ENCODE measurements at places on chromosomes 1 and 21.

GRCh38 chr1:111727056-111727455, 12.1 kb downstream of the INKA2 start:
- DNase-seq: no peak

GRCh38 chr1:241068359-241068758, 288.6 kb downstream of the RGS7 start:
- DNase-seq: no peak

DNA sequence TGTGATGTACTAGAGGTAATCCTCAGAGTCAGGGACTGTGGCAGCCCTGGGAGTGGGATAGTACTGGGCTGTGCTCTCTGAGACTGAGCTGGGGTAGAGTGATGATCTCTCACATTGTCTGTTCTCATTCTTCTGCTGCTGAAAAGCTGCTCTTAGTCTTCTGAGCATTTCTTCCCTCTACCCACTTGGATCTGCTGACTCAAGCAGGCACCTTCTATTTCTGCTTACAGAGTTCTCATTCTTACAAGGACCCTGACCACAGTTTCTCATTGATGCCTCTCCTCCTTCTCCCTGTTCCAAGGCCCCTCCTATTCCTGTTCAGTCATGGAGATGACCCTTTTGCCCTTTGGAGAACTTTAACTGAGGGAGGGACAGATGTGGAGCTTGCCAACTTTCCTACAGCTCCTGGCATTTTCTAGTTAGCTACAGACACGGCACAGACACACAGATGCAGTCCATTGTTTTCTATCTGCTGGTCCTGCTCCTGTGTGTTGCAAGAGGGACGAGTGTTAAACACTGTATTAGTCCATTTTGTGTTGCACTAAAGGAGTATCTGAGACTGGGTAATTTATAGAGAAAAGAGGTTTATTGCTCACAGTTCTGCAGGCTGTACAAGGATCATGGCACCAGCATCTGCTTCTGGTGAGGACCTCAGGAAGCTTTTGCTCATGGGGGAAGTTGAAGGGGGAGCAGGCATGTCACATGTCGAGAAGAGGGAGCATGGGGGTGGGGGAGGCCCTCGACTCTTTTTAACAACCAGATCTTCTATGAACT, 12.3 kb downstream of the MAPKAPK2 start:
- no peak for DNase-seq

DNA sequence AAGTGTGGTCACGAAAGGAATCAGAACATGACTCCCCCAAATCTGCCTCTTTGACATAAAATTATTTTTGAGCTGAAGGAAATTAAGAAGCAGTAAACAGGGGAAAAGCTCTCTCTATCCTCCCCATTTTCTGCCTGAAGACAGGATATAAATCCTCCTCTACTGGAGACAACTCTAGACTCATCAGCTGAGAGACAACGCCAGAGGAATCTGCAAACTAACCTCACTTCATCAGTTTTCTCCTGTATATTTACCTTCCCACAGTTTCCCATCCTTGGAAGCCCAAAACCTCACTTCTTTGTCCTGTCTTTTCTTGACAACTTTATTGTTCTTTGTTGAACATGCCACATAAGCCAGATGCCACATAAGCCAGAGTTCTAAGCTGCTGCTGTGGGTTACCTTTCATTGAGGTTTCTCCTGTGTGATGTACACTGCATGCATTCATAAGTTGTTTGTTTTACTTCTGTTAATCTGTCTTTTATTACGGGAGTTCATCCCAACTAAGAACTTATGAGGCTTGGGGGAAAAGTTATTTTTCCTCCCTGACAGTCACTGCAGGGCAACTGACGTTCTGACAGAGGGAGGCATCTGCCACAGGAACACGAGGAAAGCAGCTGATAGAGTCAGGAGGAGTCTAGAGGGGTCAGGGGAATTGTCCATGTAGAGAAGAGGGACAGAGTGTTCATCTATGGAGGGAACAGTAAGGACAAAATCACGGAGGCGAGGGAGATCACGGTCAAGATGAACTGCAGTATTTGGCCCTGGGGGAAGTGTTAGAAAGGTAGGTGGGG, 19.2 kb downstream of the ST6GALNAC3 start:
- no peak for DNase-seq

GRCh38 chr1:219171192-219171935, 2.3 kb upstream of the LYPLAL1 start:
- DNase-seq: no peak

GRCh38 chr1:185719021-185719420, 15.2 kb upstream of the HMCN1 start:
- DNase-seq: no peak

DNA sequence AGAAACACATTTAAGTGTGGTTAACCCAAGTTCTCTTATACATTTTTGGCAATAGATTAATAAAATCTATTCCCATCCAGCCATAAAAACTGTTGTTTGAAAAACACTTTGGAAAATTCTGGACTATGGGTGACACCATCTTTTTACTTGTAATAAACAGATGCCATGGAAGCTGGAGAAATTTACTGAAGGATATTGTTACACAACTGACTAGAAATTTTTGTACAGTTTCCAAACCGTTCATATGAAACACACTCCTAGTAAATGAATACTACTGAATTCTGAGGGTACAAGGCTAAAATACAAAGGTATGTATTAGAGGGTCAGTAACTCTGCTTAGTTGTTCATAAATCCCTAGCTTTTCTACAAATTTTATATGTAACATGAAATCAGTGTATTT, 48.7 kb downstream of the TRIM33 start:
- DNase-seq: no peak

GRCh38 chr1:117278531-117278930, 67.8 kb upstream of the VTCN1 start:
- DNase-seq: no peak

- DNase-seq: no peak
Observed at GRCh38 chr21:31872452-31873274, at the start of gene HUNK. HUNK (plus strand) TSS chr21:31873020; CDS start chr21:31873675, 655 bp downstream.

DNA sequence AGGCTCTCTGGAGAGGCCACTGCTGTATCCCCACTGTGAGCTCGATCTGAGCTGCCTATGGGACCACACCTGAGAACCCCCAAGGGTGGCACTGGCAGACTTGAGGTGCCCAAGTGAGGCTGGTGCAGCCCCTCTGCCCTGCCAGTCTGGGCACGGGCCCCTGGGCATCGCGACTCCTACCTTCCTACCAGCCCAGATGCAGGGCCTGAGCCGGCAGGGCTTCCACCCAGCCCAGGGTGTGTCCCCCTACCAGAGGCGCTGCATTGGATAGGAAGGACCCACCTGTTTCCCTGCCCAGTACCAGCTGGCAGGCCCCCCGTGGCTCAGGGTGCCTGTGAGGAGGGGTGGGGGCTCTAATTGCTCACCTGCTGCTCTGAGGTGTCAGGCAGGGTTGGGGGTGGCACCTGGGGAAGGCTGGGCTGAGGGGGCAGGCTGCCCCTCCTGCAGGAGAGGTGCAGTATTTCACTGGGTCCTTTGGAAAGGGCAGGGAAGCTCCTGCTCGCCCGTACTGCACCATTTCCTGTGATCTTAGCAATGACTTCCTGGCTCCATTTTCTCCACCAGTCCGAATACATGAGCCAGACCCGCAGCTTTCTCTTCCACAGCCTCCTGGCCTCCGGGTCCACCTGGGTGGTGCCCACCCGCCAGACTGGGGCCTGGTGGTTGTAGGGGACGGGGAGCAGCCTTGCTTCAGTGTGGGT, 11.8 kb downstream of the TP73 start:
- DNase-seq: no peak

- no peak for DNase-seq
Observed at GRCh38 chr1:17601643-17602382, 62.3 kb downstream of the ARHGEF10L start.

DNA sequence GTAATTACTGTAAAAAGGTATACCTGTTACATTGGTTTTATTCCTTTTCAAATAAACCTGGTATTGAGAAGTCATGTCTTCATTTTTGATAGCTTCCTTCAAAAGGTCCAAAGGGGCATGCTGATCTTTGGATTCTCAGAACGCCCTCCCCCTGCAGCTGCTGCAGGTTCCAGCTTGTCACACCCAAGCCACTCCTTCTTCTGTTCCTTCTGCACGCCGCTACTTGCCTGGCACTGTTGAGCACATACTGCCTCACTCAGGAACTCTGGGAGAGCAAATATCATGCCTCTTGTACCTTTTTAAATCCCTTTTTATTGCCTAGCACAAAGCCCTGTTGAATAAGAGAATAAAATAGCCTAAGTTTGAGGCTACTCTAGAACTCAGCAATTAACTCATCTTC, 136.9 kb downstream of the BARHL2 start:
- DNase-seq: no peak

DNA sequence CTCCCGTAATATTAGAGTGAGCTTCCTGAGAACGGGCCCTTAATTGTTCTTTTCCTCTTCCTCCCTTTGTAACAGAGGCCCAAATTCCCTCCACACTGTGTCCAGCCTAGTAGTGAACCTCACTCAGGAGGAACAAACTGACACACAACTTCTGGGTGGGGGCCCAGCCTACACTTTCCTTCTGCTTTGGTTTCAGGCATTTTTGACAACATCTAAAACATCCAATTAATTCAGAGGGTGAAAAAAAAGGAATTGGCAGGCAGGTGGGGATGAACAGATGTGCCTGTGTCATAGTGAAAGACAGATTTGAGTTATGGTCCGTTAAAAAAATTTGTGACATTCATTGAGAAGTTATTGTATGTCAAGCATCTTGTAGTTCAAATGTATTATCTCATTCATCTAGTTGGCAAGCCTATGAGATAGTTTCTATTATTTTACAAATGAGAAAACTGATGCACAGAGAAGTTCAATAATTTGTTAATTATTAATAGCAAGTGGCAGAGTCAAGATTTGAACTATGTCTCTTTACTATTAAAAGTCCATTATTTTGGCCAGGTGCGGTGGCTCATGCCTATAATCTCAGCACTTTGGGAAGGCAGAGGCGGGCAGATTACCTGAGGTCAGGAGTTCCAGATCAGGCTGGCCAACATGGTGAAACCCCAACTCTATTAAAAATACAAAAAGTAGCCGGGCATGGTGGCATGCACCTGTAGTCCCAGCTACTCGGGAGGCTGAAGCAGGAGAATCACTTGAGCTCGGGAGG, 41.6 kb upstream of the LRIG2 start:
- no peak for DNase-seq

- DNase-seq: no peak
Observed at GRCh38 chr1:168146160-168146539, 9.4 kb upstream of the GPR161 start.

DNA sequence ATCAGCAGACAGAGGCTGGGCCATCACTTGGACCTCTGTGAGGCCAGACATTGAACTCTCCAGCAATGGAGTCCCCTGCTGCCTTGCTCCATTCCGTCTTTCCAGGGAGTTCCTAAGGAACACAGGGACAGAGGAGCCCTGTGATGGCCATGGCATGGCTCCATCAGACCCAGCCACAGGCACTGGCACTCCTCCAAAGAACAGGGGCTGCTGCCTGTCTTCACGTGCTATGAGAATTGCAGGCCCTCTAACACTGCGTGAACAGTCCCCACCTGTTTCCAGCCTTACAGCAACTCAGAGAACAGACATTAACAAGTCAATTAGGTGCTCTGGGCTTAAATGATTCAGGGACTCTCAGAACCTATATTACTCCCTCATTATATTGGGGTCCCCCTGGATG, 140.8 kb downstream of the ASTN1 start:
- DNase-seq: no peak

- DNase-seq: no peak
Observed at GRCh38 chr21:15406791-15407190, 323.0 kb upstream of the USP25 start.

DNA sequence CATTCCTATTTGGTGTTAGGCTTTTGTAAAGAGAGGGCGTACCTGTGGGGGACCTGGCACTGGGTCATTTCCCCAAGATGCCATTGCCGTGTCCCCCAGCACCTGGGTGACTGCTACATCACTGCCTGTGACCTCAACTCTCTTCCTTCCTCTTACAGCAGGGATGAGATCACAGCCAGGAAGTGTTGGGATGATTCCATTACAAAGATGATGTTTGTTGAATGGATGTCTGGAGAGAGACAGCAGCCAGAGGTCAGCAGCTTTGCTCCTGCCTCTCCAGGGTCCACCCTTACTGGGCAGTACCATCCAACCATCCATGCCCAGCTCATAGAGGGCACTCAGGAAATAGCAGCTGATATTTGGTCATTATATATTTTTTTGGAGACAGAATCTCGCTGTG, 35.1 kb downstream of the TMEM51 start:
- no peak for DNase-seq

GRCh38 chr21:33801424-33802405, 113.9 kb downstream of the ATP5PO start:
- DNase-seq: no peak

- DNase-seq: no peak
Observed at GRCh38 chr1:221468546-221468945, 273.3 kb downstream of the DUSP10 start.

GRCh38 chr1:7677815-7678214, 93.3 kb upstream of the VAMP3 start:
- no peak for DNase-seq

DNA sequence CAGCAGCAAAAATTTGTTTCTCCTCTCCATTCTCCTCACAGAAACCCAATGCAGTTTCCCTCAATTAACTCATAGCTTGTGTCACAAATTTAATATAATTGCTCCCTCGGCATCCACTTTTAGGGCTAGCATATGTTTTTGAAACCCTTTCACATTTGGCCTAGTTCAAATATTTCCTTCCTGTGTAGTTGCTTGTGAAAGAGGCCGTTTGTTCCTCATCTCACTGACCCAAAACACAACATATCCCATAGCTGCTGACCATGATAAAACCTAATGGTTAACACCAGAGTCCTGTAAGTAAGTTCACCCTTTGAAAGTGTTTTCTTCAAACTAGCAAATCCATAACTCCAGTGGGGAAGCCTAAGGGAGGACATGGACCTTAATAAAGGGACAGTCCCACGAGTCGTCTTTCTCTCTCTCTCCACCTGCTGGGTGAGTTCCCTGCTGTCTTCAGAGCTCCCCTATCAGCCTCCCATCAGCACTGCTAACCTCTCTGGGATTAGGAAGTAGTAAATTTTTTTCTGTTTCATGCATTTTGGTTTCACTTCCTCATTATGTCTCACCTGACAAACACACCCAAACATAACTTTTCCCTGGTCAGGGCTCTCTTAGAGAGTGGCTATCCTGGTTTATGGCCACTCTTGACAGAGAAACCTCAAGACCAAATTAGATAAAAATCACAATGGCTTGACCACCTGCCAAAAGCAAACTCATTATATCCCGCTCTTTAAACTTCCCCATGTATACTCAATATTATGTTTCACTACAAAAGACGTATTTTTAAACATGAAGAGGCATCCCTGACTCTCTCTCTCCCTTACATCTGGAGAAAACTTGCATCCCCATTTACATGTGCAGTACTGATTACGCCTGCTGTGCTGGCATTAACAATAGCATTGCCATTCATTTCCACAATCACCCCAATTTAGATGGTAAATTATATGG, 177.7 kb upstream of the HP1BP3 start:
- DNase-seq: no peak

DNA sequence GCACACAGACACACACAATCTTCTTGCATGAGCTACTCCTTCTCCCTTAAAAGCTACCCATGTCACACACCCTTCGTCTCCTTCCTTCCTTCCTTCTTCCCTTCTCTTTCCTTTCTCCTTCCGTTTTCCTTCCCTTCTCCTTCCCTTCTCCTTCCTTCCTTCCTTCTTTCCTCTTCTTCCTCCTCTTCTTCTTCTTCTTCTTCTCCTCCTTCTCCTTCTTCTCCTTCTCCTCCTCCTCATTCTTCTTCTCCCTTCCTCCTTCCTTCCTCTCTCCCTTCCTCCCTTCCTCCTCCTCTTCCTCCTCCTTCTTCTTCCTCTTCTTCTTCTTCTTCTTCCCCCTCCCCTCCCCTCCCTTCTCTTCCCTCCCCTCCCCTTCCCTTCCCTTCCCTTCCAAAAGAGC, 52.1 kb upstream of the LEPR start:
- DNase-seq: no peak

GRCh38 chr1:182855911-182856310, 16.8 kb downstream of the DHX9 start:
- DNase-seq: no peak

- DNase-seq: no peak
Observed at GRCh38 chr1:8164670-8165069, 138.6 kb upstream of the ERRFI1 start.

All from omental fat pad (tissue), 4 donors.